ENCODE measurements at places on chromosomes 2 and 18. TPM values are rescaled to one million over a fixed set of nuclear protein-coding genes. Genes with fewer than 3 reads are reported as not detected.

GRCh38 chr18:3840766-3841165 is 390.8 kb downstream of the TGIF1 start:
- DNase-seq, result no peak

FAM124B gene
- total RNA-seq, result 2.7 TPM

DNA sequence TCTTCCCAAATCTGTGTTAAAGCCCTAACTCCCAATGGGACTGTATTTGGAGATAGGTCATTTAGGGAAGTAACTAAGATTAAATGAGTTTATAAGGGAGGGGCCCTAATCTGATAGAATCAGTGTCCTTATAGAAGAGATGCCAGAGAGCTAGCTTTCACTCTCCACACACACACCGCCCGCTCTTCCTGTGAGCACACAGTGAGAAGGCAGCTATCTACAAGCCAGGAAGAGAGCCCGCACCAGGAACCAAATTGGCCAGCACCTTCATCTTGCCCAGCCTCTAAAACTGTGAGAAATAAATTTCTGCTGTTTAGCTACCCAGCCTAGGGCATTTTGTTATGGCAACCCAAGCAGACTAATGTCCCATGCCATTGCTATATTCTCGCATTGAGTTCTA is 125.2 kb downstream of the RTN4 start:
- no peak for DNase-seq

SLC5A7 gene
- 0.78 TPM for total RNA-seq

DNA sequence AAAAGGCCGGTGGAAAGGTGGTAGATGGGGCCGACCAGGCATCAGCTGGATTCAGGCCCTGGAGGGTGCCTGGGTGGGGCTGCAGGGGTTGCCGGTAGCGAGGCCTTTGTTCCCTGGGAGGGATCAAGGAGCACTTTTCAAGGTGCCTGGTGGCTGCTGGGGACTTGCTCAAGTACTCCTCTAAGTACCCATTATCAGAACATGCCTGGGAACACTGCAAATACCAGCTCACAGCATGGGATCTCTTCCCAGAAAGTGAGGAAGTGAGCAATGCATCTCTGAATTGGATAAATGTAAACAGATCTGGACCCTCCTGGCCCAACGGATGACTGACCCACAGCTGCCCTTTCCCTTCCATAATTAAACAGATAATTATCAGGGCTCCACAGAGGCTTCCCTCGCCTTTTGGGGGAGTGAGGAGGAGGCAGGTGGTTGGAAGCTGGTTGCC is 210.5 kb downstream of the SH3RF3 start:
- DNase-seq, result no peak

MATN3 gene
- 2.3 TPM for total RNA-seq

COL3A1 gene
- total RNA-seq, result 76.1 TPM

DNA sequence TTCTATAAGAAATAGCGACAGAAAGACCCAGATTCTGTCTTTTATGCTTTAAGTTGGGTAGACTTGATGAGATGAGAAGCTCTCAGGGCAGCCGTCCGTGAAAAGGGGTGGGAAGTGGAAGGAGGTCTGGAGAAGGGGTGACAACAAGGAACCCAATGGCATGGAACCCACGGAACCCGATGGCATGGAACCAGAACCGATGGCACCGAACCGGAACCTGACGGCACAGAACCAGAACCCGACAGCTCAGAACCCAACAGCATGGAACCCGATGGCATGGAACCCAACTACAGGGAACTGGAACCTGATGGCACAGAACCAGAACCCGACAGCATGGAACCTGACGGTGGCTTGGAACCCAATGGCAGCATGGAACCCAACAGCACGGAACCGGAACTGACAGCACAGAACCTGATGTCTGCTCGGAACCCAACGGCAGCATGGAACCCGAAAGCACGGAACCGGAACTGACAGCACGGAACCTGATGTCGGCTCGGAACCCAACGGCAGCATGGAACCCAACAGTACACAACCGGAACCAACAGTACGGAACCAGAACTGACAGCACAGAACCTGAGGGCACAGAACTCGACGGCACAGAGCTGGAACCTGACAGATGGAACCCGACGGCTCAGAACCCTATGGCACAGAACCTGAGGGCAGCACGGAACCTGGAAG is 155.2 kb downstream of the TMEM18 start:
- no peak for DNase-seq

DNA sequence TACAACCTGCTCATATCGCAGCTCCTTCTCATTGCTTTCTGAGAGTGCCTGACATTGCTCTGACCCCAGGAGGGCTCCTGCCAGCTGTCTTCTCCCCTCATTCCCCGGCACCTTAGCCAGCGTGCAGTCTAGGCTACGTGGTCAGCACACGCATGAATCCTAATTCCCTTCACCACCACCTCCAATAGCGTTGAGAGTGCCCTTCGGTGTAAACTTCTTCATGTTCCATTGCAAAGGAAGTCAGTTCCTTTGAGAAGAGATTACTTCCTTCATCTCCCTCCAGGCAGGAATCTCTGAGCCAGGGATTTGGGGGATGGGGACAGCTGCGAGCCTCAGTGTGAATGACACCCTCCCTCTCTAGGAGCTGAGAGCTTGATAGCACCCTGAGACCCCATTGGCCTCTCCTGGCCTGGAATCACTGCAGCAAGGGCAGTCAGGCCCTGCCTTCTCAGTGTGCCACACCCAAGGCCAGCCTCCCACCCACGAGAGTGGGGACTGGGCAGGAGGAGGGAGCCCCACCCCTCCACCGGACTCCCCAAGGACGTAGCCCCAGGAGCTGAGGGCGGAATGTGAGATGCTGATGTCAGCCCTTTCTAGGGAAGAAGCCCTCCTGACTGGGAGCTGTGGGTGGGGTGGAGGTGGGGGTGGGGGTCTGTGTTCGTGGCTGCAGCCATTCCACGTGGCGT is 53.4 kb downstream of the SLC66A2 start:
- DNase-seq, result no peak

- DNase-seq, result no peak
Measured at GRCh38 chr2:233256048-233256447, 4.6 kb downstream of the ATG16L1 start.

DNA sequence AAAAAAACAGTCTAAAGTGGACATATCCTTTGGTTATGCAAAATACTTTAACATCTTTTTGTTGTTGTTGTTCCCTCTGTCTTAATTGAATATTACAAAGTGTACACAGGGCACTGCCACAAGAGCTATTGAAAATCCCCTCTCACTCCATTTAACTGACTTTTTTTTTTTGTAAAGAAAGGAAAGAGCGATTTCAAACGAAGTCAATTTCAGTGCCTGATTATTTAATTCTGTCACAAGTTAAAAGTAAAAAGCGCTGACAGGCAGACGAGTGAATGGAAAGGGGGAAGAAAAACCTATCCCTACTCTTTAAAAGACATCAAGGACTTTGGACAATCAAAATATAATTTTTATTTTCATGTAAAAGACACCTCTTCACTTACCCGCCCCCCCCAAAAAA is 1.9 kb downstream of the FIGN start:
- DNase-seq, result no peak

SGO2 gene
- 3.2 TPM for total RNA-seq

DNA sequence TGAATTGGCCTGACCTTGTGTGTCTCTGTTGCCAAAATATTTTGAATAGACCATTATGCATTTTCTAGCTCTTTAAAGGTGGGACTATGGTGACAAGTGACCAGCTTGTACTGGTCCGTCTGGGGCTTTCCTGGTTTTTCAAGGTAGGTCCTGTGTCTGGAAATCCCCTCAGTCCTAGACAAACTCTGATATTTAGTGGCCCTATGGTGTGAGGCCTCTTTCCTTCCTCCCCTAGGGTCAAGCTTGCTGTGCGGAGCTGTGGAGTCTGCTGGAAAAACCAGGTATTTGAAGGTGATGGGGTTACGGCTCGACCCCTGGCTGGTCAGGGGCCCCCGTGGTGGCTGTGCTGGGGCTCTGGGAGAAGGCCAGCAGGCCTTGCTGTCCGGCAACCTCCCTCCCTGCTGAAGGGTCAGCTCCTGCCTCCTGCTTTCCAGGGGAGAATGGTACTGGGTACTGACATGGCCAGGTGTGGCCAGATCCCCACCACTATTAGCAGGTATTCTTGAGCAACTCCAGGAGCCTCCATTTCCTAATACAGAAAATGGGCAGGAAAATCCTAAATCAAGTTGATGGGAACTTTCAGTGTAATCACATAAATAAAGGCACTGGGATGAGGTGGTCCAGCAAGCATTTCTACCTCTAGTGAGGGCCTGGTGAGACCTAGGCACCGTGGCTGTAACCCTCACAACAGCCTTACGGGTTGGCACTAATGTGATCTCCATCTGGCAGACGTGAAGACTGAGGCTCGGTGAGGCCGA is 86.2 kb upstream of the HS6ST1 start:
- no peak for DNase-seq

Measured in thyroid gland (tissue), 4 donors.